A375 (cell line): ENCODE measurements at places on chromosomes 11 and 22. TPM values are rescaled to one million over a fixed set of nuclear protein-coding genes. Genes with fewer than 3 reads are reported as not detected.

CALCA gene
- not detected in 2 replicates for total RNA-seq

OSBP2 gene
- total RNA-seq: 6.3 and 7.7 TPM in 2 replicates

NXPE4 gene
- not detected in 2 replicates for total RNA-seq

BBOX1 gene
- not detected in 2 replicates for total RNA-seq

INS gene
- not detected in 2 replicates for total RNA-seq

CEP126 gene
- total RNA-seq: 0.90 and 1.4 TPM in 2 replicates

OR8D4 gene
- not detected in 2 replicates for total RNA-seq

TP53I11 gene
- total RNA-seq: 0.60 and 2.1 TPM in 2 replicates

CARD16 gene
- total RNA-seq: 0.40 TPM in 1 of 2 replicates, not detected in the other

NNMT gene
- total RNA-seq: 285 and 300 TPM in 2 replicates

BLID gene
- total RNA-seq: 1.1 and 3.6 TPM in 2 replicates

CLDN5 gene
- total RNA-seq: not detected in 2 replicates

CASP5 gene
- not detected in 2 replicates for total RNA-seq

SGSM1 gene
- not detected in 2 replicates for total RNA-seq

KCNJ4 gene
- total RNA-seq: 0.13 and 0.23 TPM in 2 replicates

GTSE1 gene
- total RNA-seq: 20.5 and 20.7 TPM in 2 replicates

BRSK2 gene
- total RNA-seq: 0.48 and 0.49 TPM in 2 replicates

PTPRCAP gene
- 0.96 and 1.4 TPM in 2 replicates for total RNA-seq

SUSD2 gene
- total RNA-seq: 6.1 and 7.4 TPM in 2 replicates

SLC22A12 gene
- total RNA-seq: not detected in 2 replicates

MUC5B gene
- total RNA-seq: 7.2 and 8.6 TPM in 2 replicates

SCN3B gene
- not detected in 2 replicates for total RNA-seq

TSGA10IP gene
- not detected in 2 replicates for total RNA-seq

SLC25A18 gene
- total RNA-seq: 0.21 TPM in 1 of 2 replicates, not detected in the other

RTCB gene
- total RNA-seq: 64.3 and 75.3 TPM in 2 replicates

CSNK1E gene
- 152 and 157 TPM in 2 replicates for total RNA-seq
